Type B pancreatic cell (in vitro differentiated cells): ENCODE measurements at places on chromosomes 13 and 19. TPM values are rescaled to one million over a fixed set of nuclear protein-coding genes. Genes with fewer than 3 reads are reported as not detected.

Gene SYT3
- 0.68 TPM in 1 of 2 replicates, not detected in the other for total RNA-seq

Gene ZNF524
- total RNA-seq: 13.6 and 23.9 TPM in 2 replicates

Gene PPP1R12C
- 102 and 113 TPM in 2 replicates for total RNA-seq

Gene CGB3
- total RNA-seq: 6.1 TPM in 1 of 2 replicates, not detected in the other

Gene ZNF208
- total RNA-seq: not detected in 2 replicates

GRCh38 chr19:47631681-47632446, 22.9 kb downstream of the BICRA start:
- no peak for DNase-seq

GRCh38 chr19:40200341-40201099, 9.3 kb downstream of the MAP3K10 start:
- DNase-seq: no peak

- no peak for DNase-seq
Measured at GRCh38 chr13:46751811-46752635, 44.9 kb downstream of the ESD start.

DNA sequence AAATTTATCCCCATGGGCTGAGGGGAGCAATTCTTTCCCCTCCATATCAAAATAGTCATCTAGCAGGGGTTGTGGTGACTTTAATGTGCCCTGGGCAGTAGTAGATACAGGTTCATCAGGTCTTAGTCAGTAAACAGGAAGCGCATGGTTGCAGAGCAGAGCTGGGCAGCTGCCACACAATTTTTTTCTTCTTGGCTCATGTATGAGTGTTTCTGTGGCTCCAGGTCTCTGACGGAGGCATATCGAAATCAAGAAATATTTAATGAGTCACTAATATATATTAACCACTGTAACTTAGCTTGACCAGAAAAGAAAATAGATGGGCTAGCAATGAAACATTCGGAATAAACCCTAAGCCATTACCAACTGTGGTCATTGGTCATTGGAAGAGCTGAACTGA, 68.4 kb upstream of the UBL3 start:
- DNase-seq: no peak

- no peak for DNase-seq
Measured at GRCh38 chr13:104979281-104980030, 1556.0 kb downstream of the EFNB2 start.

DNA sequence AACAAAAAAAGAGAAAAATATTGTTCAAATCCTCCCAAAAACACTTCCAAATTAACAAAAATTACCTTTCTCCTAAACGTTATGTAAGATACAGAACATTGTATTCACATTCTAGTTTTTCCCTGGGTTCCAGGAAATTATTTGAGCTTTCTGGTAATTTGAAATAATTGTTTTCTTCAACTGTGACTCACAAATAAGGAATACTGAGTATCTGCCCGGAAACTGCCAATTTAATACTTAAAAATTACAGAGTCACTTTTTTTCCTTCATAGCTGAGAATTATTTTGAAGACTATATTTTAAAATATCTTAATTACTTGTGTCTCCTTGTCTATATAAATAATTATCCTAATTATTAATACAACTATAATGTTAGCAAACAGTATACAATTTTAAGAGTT, 709.0 kb upstream of the ARGLU1 start:
- DNase-seq: no peak

GRCh38 chr19:56333506-56333905, 18.9 kb upstream of the ZSCAN5A start:
- DNase-seq: no peak

- DNase-seq: no peak
Measured at GRCh38 chr19:738509-739128, 12.3 kb upstream of the MISP start.

- DNase-seq: no peak
Measured at GRCh38 chr19:11373166-11373884, 1.1 kb upstream of the SWSAP1 start.

DNA sequence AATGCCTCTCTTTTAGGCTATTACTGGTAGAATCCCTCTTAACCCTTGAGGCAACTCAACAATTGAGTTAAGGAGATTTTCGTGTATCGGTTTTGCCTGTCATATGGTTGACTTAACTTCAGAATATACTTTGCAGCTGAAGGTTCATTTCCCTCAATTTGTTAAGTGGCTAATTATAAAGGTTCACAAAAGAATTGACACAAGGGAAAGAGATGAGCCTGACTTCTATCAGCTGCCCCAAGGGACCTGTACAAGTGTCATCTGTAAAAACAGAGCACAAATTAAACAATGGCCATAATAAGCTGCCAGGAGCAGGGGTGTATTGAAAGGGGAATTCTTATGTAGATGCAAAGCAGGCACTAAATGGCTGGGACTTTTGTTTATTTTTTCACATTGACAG, 334.8 kb upstream of the OBI1 start:
- no peak for DNase-seq

DNA sequence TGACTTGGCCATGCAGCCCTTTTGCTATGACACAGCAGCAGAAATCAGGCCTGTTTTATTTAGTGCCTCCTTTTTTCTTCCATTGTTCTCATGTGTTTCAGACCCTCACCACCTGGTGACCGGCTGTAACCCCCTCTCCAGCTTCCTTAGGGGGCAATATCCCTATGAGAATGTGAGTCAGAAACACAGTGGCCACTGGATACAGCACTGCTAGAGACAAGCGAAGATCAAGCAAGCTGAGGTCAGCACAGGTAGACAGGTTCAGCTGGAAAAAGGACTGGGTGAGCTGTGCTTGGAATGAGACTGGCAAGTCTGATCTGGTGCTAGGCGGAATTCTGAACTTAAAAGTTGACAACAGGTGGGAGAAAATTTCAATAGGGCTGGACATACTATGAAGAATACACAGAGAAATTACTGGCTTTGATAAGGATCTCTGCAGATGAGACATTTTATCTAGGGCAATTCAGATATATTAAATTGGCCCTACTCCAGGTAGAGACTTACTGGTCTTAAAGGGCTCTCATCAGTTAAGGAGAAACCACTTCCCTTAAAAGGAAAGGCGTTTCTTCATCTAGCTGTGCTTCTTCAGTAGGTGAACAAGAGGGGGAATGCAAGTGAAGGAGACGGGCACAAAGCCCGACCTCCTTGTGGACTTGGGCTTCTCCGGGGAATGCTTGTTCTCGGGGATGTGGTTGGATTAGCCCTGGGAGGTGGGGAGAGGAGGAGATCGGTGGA, 83.3 kb downstream of the ERCC5 start:
- DNase-seq: no peak

- DNase-seq: no peak
Measured at GRCh38 chr13:109628251-109628699, 158.1 kb downstream of the IRS2 start.

DNA sequence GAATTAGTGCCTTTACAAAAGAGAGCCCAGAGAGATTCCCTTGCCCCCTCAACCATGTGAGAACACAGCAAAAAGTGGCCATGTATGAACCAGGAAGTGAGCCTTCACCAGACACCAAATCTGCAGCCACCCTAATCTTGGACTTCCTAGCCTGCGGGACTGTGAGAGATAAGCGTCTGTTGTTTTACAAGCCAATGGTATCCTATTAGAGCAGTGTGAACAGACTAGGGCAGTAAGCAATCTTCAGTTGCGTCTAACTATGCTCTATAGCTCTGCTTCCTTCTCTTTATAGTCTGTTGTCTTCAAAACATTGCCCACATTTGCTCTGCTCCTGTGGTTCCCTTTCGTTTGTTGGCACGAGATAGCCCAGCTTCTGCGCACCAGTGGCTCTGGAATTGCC, 109.5 kb upstream of the FNDC3A start:
- DNase-seq: no peak

- DNase-seq: no peak
Measured at GRCh38 chr13:82298106-82298505, 1584.2 kb downstream of the SLITRK1 start.

- no peak for DNase-seq
Measured at GRCh38 chr13:112771877-112772538, 82.2 kb downstream of the ATP11A start.

DNA sequence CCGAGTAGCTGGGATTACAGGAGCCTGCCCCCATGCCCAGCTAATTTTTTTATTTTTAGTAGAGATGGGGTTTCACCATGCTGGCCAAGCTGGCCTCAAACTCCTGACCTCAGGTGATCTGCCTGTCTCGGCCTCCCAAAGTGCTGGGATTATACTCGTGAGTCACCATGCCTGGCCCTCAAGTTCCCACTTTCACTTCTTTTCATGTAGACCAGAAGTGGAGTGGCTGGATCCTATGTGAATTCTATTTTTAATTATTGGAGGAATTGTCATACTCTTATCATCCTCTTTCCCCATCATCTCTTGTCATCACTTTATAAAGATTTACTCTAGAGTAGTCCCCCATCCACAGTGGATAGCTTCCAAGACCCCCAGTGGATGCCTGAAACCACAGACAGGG, 12.8 kb upstream of the SIGLEC10 start:
- no peak for DNase-seq

DNA sequence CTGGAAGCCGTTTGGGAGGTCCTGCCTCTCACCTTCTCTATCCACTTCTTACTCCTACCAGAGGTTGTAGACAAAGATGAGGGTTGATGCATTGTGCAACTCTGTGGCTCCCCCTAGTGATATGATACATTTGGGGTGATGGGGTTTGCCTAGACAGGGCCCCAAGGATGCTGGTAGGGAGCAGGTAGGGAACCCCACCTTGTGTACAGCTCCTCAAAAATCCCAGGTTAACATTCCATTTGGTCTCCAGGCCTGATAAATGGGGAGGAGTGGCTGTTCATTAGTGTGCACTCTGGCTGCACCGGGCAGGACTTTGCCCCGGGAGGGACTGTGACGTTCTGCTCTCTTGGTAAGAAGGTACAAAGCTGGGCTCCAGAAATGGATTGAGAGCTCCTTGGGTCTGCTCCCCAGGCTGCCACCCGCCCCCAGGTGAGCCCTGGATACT, 19.2 kb downstream of the SIGLEC8 start:
- no peak for DNase-seq

DNA sequence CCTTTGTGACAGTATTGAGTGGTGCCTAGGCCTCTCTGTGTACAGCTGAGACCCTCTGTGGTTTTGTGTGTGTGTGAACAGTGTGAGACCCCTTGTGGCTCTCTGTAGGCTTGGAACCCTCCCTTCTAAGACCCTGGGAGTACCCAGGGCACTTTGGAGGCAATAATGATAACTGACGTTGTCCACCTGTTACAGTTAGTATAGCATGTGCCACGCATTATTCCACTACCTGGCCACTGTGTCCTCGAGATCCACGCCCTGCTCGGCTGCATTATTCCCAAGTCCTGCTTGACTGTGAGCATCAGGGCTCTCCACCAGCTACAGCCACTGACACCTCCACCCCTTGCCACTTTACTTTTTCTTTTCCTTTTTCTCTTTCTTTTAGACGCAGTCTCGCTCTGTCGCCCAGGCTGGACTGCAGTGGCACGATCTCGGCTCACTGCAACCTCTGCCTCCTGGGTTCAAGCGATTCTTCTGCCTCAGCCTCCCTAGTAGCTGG, 2.0 kb downstream of the GRAMD1A start:
- DNase-seq: no peak

- DNase-seq: no peak
Measured at GRCh38 chr13:101018720-101019119, 344.1 kb upstream of the TMTC4 start.

DNA sequence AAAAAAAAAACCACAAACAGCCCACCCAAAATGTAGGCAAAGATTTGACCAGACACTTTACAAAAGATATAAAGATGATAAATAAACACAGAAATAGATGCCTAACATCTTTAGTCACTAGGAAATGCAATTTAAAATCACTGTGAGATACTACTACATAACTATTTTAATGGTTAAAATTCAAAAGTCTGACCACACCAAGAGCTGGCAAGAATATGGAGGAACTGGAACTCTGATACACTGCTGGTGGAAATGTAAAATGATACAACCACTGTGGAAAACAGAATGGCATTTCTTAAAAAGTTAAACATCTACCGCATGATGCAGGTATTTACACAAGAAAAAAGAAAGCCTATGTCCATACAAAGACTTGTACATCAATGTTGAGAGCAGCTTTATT, 26.8 kb downstream of the VWA8 start:
- DNase-seq: no peak

GRCh38 chr13:39506559-39507390, 96.2 kb downstream of the LHFPL6 start:
- no peak for DNase-seq

- no peak for DNase-seq
Measured at GRCh38 chr19:15299568-15300409, 32.5 kb downstream of the BRD4 start.
